ENCODE measurements at places on chromosomes 11 and 22.

DNA sequence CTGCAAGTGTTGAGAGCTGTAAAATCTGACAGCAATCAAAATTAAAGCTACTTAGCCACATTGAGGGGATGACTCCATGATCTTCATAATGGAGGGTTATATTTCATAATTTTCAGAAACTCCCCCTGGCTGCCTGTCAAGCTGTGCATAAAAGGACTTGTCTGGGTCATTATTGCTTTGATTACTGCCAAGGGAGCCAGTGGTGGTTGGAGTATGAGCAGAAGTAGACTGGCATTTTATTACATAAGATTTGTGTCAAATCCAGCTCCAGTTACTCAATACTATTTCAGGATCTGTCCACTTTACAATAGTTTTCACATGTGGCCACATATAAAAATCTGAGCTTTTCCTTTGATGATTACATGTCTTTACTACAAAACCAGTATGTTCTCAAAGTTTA is 108.9 kb upstream of the SLC5A12 start:
- DNase-seq = no peak

GRCh38 chr11:86571273-86571948 is 101.0 kb downstream of the ME3 start:
- DNase-seq = no peak

GRCh38 chr11:83033371-83033770 is 38.3 kb downstream of the RAB30 start:
- DNase-seq = no peak

- no peak for DNase-seq
Observed at GRCh38 chr11:62922653-62923431, 1.7 kb upstream of the CHRM1 start.

- DNase-seq = no peak
Observed at GRCh38 chr11:109241988-109242536, 179.9 kb upstream of the C11orf87 start.

- DNase-seq = peak; percentile 78
Observed at GRCh38 chr11:76770642-76771445, 12.3 kb upstream of the TSKU start.

DNA sequence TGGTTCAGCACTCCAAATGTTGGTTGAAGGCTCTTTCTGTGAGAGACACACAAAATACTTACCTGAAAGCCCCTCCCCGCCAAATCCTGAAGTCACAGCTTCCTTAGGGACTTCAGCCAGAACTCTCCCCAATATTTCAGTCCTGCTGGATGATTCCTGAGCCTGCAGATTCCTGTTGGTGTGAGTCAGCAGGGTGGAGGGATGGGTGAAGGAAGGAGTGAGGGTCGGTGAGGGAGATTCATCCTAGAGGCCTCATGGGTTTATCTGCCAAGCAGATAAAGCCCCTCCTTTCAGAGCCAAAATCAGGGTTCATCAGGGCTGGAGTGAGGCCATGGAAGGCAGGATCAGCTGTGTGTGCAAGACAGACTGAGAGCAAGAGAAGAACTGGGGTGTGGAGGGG is 37.9 kb downstream of the SMIM38 start:
- DNase-seq = no peak

GRCh38 chr11:476416-476815 is 26.3 kb downstream of the PTDSS2 start:
- no peak for DNase-seq

DNA sequence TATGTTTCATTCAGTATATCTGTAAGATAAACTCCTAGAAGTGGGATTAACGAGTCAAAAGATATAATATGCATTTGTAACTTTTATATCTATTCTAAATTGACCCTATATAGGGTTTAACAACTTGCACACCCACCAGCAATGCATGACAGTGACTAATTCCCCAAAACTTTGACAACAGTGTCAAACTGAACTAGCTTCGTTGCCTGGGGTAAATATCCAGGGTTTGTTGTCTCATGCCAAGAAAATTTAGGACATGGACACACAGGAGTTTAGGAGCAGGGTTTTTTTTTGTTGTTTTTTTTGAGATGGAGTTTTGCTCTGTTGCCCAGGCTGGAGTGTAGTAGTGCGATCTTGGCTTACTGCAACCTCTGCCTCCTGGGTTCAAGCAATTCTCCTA is 5.1 kb downstream of the SNU13 start:
- DNase-seq = no peak

- DNase-seq = no peak
Observed at GRCh38 chr22:25161916-25162530, 37.6 kb upstream of the CRYBB3 start.

DNA sequence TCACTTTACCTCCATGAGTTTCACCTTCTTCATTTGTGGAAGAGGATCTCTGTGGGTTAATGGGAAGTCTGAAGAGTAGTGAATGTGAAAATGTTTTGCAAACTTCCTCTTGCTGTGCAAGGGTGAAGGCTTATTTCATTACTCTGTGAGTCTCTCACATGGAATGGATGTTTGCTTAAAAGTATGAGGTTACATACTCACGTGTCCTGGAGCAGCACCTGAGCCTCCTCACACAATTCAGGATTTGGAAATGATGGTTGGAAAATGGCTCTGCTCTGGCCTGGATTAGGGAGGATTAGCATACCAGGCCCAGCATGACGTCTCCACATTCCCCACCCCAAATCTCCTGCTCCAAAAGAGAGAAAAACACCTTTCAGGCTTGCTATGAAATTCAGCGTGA is 4.8 kb downstream of the GRAMD1B start:
- DNase-seq = no peak

DNA sequence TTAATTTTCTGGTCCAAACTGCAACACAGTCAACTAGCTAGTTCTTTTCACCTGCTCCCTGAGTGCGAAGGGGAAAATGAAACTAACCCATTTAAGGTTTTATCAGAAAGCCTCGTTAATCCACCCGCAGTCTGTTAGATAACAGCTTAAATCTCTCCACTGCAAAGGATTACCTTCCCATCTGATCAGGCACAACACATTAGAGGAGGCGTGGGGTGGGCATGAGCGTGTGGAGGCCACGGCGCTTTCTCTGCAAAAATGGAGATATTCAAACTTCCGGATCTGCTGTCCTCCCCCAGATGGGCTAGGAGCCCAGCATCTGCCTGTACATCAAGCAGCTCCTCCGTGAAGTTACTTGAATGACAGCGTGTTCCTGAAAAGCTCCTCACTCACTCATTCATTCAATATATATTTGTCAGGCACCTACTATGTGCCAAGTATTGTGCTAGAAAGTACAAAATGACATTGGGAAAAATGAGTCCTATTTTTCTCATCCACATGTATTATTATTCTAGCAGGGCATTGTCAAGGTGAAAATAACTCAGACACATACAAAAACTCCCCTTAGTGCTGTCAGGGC is 13.5 kb upstream of the ANKK1 start:
- no peak for DNase-seq

DNA sequence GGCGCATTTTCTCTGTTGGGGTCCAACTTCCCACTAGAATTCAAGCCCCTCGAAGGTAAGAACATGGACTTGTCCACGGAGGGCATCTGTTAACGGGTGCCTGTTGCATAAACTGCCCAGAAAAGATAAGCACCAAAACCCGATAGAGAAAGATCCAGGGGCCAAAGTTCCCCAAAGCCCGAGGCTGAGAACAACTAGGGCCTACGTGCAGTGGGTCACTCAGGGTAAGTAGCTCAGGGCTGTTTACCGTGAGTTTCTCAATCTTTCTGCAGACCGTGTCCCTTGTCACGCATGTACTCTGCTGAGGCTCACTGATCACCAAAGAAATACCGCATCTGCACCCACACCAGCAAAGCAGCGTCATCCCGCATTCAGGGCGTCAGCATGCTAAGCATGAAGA is 24.4 kb downstream of the PGA5 start:
- DNase-seq = no peak

DNA sequence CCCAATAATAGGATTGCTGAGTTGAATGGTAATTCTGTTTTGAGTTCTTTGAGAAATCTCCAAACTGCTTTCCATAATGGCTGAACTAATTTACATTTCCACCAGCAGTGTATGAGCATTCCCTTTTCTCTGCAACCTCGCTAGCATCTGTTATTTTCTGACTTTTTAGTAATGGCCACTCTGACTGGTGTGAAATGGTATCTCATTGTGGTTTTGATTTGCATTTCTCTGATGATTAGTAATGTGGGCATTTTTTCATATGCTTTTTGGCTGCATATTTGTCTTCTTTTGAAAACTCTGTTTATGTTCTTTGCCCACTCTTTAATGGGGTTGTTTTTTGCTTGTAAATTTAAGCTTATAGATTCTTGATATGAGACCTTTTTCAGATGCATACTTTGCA is 97.4 kb downstream of the FDX1 start:
- no peak for DNase-seq

DNA sequence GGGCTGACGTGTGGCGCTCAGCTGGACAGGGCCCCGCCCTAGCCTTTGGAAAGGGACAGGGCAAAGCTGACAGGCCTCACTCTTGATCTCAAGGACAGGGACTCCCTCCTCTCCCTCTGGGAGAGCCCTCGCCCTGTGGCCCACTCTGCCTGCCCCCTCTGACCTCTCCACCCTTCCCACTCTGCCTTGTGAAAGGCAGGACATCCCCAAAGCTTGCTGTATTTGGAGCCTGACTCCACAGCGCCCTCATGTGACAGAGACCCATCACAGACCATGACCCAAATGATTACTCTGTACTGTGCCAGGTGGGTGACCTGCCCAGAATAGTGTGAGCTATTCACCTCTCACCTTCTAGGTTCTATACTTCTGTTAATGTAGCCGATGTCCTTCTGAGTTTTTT is 18.8 kb downstream of the P2RY2 start:
- DNase-seq = no peak

GRCh38 chr22:36208162-36208765 is 6.7 kb upstream of the APOL4 start:
- no peak for DNase-seq

DNA sequence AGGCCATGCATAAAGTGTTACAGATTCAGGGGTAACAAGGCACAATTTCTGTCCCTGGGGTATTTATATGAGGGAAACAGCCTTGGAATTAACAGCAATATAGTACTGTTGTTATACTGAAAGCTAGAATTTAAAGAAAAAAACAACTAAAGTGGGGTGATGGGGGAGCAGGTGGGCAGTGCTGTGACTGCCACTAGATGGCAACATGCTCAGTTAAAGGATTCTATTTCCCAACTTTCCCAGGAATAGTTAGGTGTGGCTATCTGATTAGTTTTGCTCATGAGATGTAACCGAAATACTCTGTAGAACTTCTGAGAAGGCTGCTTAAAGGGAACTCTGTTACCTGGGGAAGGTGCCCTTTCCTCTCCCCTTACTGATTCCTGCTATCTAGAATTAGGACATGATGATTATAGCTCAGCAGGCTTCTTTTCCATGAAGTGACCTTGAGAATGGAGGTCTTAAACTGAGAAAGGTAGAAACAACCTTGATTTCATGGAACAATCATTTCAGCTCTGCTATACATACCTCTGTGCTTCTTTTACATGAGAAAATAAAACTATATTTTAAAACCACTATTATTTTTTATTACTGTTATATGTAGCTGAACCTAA is 102.6 kb downstream of the RELT start:
- DNase-seq = no peak

GRCh38 chr11:78216571-78217287 is 28.0 kb downstream of the USP35 start:
- DNase-seq = no peak

GRCh38 chr11:125071435-125071834 is 8.3 kb downstream of the SLC37A2 start:
- no peak for DNase-seq

- no peak for DNase-seq
Observed at GRCh38 chr22:31305194-31305593, 12.9 kb upstream of the PIK3IP1 start.

DNA sequence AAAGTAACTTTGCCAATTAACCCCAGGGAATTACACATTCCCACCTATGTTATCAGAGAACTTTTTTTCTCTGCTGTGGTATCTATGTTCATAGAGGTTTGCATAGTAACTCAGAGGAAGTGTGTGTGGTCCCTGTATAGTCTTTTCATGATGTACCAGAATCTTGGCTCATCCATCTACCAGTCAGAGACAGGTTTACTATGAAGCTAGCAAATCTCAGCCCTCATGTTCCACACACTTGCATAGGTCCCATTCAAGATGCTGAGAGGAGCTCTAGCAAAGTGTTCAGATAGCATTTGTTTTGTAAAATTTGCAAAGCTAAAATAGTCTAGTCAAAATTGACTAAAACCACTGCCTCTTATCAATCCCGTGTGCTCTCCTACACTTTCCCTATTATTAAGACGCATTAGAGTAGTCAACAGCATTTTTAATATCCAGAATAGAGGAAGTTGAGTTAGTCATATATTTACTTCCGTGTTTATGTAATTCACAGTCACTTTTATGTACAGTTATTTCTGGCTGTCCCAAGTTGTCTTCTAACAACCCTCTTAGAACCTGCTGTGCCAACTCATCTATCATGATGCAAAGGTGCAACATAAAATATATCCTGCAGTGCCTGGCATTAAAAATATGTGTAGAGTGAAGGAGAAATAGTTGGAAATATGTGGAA is 184.2 kb downstream of the FAM76B start:
- no peak for DNase-seq

- DNase-seq = no peak
Observed at GRCh38 chr11:119990309-119991021, 147.4 kb downstream of the TRIM29 start.

DNA sequence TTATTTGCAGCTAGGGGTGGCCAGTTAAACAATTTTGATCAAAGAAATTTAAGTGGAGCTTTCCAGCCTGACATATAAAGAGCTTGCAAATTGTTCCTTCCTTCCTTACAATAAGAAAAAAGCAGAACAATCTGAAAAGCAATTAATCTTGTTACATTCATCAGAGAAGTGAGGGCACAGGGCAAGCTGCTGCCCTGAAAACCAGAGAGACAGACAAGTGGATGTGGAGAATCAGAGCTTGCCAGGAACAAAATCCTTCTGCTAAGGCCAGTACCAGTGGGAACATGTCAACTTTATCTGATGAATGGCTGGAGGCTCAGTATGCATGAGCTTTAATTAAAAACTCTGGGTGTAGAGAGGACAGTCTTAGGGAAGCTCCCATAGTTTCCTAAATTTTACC is 8.8 kb downstream of the CCDC179 start:
- DNase-seq = no peak

GRCh38 chr22:50361688-50362087 is 18.6 kb downstream of the PPP6R2 start:
- no peak for DNase-seq

- DNase-seq = peak; percentile 84
Observed at GRCh38 chr22:19431649-19432132, at the start of gene HIRA. Gene HIRA (minus strand): TSS chr22:19431733. CDS start chr22:19431476, 257 bp downstream.

Data from ureter (tissue), 1 donor.